Prostate gland (tissue), 2 donors: ENCODE measurements at places on chromosomes 3 and 15.

- peak; percentile 6 for DNase-seq
Observed at GRCh38 chr3:149180057-149180573, 41.5 kb downstream of the CP start.

DNA sequence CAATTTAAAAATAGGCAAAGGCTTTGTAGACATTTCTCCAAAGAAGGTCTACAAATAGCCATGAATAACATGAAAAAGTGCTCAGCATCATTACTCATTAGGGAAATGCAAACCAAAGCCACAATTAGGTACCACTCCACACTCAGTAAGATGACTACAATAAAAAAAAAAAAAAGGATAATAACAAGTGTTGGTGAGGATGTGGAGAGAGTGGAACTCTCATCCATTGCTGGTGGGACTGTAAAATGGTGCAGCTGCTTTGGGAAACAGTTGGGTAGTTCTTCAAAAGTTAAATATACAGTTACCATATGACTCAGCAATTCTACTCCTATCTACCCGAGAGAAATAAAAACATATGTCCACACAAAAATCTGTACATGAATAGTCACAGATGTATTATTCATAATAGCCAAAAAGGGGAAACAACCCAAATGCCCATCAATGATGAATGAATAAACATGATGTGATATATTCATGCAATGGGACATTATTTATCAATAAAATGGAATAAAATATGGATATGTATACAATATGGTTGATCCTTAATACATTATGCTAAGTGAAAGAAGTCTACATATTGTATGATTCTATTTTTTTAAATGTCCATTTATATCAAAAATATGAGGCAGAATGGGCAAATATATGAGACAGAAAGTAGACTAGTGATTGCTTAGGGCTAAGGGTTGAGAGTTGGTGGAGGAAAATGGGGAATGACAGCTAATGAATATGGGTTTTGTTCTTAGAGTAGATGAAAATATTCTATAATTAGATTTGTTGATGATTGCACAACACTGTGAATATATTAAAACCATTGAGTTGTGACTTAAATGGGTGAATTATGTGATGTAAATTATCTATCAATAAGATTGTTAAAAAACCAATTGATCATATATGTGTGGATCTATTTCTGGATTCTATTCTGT is 66.1 kb upstream of the SMAD3 start:
- DNase-seq, result no peak

GRCh38 chr15:72249142-72249810 is 18.3 kb upstream of the PKM start:
- DNase-seq, result no peak

DNA sequence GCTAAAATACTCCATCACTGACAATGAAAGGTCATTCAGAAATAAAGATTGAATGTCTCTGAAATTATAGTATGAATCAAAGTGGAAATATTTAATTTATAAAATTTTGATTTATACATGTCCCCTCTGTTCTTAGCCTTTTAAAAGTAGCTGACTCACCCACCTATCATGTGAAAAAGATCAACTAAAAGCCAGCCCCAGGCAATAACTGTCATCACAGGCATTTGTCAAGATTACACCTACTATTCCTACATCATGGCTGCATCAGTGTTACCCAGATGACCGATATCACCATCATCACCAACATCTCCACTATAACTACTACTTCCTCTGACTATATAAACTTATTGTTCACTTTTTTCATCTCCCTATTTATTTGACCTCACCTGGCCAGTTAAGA is 14.3 kb upstream of the PIK3R4 start:
- no peak for DNase-seq
